ENCODE measurements at places on chromosomes 4 and X.

GRCh38 chr4:152613351-152613750 is 66.4 kb downstream of the TMEM154 start:
- DNase-seq: no peak

DNA sequence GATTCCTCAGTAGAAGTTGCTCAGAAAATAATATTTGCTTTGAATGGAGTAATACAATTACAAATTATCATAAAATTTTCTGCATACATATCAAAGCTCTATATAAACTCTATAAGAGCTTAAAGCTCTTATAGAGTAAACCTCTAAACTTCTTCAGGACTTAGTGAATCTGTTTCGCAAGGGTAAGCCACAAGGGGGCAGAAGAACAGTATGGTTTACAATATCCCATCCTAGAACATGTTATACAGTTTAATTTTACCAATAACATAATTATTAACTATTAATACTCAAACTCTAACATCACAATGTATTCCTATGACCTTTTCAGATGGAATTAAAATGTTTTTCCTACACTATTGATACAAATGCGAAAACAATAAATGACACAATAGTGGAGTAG is 33.8 kb upstream of the SPANXN1 start:
- peak; percentile 24 for DNase-seq

- no peak for DNase-seq
These were observed 44.5 kb downstream of the AASDH start for GRCh38 chr4:56342746-56343145.

- no peak for DNase-seq
These were observed 296.1 kb downstream of the TRIML1 start for GRCh38 chr4:188435381-188435780.

DNA sequence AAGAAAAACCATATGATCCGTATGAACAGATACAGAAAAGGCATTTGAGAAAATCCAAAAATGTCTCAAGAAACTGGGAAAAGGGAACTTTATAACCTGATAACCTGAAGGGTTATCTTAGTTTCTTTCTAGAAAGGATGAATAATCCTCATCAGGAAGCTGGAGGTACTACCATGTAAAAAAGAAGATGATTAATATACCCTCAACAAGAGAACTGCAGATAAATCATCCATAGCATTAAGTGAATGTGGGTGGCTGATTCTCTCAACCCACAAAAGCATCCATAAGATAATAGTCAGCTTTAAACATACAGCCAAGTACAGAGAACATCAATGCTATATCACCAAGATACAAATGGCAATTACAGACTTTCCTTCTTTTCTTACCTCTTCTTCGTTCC is 26.4 kb downstream of the ANAPC10 start:
- DNase-seq: no peak

DNA sequence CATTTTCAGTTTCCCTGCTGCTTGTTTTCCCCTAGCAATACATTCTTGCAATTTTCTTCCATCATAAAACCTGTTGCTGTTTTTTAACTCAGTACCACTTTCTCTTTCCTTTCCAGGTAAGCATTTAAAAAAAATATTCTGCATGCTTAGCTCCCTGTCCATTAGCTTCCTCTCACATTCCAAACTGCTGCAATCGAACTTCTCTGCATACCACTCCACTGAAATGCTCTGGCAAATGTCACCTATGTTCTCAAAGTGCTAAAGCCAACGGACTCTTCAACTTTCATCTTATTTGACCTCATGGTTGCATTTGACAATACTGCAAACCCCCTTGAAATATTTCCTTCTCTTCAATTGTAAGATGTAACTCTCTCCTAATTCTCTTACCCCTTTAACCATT is 192.7 kb downstream of the ANAPC10 start:
- no peak for DNase-seq

DNA sequence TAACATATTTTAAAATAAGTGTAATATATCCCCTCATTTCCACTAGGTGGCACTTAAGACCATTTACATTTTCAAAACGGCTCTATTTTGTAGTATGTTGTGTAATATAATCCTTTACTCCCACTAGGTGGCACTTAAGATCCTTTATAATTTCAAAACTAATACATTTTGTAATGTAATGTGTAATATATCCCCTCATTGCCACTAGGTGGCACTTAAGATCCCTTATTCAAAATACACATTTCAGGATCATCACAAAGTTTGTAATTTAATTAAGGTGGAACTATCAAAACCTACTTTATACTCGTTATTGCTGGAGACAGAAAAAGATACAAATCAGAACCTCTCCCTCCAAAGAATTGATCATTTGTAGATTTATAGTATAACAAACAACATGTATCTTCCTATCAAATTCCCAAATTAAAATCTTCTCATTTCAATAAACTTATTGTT is 132.5 kb downstream of the ARHGAP6 start:
- DNase-seq: peak; percentile 92

DNA sequence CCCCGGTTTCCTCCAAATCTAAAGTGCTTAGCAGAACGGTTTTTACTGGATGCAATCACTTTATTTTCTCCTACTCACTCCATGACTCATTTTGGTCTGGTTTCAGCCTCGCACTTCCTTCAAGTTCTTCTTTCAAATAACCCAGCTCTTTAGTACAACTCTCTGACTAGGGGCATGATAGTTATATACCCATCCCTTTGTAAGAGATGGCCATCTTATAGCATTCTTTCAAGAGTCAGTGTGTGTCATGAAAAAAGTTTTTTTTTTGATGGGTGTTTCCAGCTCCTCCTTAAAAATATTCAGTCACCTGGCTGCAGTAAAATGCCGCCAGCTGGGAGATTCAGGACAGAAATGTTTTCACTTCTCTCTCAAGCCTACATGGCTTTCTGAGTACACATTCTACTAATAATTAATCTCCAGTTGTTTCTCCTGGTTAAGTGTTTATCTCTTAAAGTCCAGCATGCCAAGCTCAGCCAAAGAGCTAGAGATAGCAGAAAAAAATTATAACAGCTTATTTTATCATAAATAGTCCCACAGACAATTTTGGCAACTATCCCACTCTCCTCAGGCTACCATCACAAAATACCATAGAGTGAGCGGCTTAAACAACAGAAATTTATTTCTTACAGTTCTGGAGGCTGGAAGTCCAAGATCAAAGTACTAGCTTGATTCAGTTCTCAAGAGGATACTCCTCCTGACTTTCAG is 139.3 kb downstream of the GASK1B start:
- peak; percentile 82 for DNase-seq

Data from hematopoietic multipotent progenitor cell treated with erythropoietin and hydrocortisone succinate and interleukin-3 and kit ligand, for 4 days (in vitro differentiated cells).